ENCODE measurements at places on chromosomes 2 and 18. TPM values are rescaled to one million over a fixed set of nuclear protein-coding genes. Genes with fewer than 3 reads are reported as not detected.

Gene SCYGR7
- total RNA-seq: not detected

Gene POMC
- total RNA-seq: not detected

Gene RTP5
- not detected for total RNA-seq

Gene UGT1A4
- total RNA-seq: 0.10 TPM

Measured in Caki2 (cell line).